ENCODE measurements at places on chromosomes 2 and 18.

DNA sequence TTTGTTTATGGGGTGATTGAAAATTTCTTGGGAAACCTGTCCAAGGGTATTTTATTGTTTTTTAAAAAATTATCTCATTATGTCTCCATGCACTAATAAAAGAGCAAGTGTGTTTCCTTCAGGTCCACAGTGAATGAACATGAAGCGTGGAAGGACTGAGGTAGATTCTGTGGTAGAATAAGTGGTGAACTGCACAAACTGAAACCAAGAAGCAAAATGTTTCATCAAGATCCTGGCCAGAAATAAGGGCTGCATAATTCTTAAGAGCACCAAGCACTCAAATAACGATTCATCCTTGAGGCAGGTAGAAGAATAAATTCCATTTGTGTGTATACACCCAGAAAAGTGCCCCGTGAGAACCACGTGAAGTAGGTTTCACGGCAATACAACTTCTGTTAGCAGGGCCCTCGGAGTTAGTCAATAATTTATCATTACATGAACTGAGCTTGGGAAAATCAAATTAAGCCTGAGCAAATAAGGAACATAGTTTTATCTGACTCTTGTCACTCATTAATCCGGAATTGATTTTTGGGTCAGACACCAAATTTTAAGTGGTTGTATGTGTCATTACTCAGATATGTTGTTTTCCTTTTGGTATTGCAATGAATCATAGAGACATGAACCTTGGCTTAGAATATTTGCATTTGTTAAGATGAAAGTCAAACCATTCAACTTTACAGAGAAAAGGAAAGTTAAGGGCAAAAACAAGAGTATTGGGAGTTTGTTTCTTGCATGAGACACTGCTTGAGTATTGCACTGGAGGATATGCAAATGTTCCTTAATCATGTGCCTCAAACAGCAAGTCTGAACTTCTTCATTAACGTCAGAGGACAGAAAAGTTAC is 472.6 kb upstream of the NETO1 start:
- DNase-seq: no peak

- DNase-seq: no peak
Observed at GRCh38 chr2:232731470-232731869, 34.3 kb downstream of the GIGYF2 start.

GRCh38 chr2:28030600-28030999 is 140.1 kb downstream of the BABAM2 start:
- no peak for DNase-seq

- DNase-seq: no peak
Observed at GRCh38 chr2:4258563-4258962, 555.2 kb downstream of the DCDC2C start.

- no peak for DNase-seq
Observed at GRCh38 chr18:54392543-54393023, 34.9 kb downstream of the C18orf54 start.

DNA sequence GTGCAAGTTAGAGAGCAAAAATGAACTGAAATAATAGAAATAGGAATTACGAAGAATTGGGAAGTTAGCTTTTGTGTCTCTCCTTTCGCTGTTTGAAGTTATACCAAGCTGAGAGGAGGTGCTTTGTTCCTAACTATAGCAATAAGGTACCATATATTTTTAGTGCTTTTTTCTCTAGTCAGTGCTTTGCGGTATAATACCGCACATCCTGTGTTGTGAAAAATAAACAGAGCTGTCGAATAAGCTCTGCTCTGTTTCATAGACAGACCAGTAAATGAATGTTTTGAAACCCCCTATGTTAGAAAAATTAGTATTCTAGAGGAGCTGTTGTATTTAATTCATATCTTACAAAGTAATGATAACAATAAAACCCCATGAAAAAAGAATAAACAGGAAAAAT is 130.8 kb downstream of the MAP4K4 start:
- no peak for DNase-seq

DNA sequence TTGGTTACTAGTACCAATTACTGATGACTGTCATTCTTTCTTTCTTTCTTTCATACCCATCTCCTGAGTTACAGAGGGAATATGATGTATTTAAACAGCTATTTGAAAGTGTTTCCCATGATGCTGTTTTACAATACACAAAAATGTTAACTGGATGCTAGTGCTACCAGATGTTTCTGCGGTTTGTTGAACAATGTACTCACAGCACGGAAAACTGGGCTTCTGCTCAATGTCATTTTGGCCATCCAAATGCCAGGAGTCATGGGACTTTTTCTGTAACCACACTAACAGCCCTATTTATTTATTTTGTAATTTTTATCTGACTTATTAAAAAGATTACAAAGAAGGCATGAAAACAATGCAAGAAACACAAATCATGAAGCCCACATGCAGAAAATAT is 313.8 kb downstream of the RIT2 start:
- no peak for DNase-seq
